Lung microvascular endothelial cell (primary cell): ENCODE measurements at places on chromosomes 7 and 10. TPM values are rescaled to one million over a fixed set of nuclear protein-coding genes. Genes with fewer than 3 reads are reported as not detected.

The GPR15LG gene
- not detected in 2 replicates for total RNA-seq

The TWIST1 gene
- 0.44 TPM in 1 of 2 replicates, not detected in the other for total RNA-seq

The MOGAT3 gene
- not detected in 2 replicates for total RNA-seq

The ST8SIA6 gene
- 0.20 and 0.87 TPM in 2 replicates for total RNA-seq

The RSPH10B gene
- 0.20 and 0.22 TPM in 2 replicates for total RNA-seq

The CLRN3 gene
- 0.20 and 0.22 TPM in 2 replicates for total RNA-seq

The OR2A7 gene
- not detected in 2 replicates for total RNA-seq

The RALA gene
- 25.8 and 36.8 TPM in 2 replicates for total RNA-seq

The TACC2 gene
- 0.60 and 3.7 TPM in 2 replicates for total RNA-seq

The CYP17A1 gene
- total RNA-seq, result not detected in 2 replicates

The RAB19 gene
- 0.22 TPM in 1 of 2 replicates, not detected in the other for total RNA-seq
